Stimulated activated CD4-positive, alpha-beta T cell treated with anti-CD3 and anti-CD28 coated beads, Interleukin-15, amount 100 ng/mL, for 24 hours (primary cell): ENCODE measurements at places on chromosomes 6 and 20.

DNA sequence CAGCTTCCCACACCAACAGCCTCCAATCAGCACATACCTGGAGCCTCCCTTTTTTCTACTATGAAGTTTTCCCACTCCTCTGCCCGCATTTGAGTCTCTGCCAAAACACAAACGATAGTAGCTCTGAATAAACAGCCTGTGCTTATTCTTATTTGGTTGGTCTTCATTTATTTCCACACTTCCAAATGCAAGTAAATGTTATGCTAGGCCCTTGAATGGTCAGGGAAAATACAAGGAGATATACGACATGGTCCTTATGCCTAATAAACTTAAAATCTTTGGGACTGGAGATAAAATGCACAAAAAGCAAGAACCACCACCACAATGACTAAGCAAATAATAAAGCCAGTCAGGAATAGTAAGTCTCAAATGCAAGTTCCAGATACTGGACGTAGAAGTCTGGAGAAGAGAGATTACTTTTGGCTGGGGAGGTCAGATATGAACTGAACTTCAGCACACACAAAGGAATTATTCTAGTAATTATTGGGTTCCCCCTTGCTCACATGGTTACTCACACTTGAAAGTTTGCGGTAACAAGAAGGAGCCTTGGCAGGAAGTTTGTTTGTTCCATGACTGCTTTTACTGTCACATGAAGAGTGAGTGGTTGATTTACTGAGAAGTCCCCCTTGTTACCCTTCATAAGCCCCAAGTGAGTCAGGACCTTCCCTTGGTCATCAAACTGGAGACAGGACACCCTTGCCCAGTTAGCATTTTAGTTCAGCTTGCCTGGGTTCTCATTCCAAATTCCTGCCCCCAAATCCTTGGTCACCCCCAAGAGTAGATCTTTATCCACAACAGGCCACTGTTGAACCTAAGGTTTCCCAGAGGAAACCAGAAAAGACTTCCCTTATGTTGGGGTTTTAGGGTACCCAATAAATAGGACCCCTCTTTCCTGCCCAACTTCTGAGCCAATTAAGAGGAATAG, 511.2 kb upstream of the JARID2 start:
- DNase-seq, result peak; percentile 59

DNA sequence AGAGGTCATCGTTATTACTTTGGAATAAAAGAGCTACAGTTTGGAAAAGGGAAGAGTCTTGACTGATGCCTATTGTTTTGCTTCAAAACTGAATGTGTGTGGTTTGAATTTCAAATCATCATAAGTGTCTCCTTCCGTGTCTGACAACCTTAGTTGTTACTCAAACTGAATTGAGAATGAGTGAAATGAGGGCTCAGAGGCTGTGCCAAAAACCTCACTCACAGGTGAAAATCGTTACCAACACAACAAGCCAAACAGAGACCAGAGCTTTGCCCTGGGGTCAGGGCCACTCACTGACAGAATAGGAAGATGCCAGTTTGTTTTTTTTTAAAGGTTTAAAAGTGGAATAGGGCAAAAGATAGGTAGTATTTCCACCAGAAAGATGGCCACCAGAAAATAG, 15.2 kb upstream of the SIRT5 start:
- DNase-seq, result no peak

GRCh38 chr20:35632539-35633115, 17.0 kb downstream of the SPAG4 start:
- DNase-seq, result no peak

DNA sequence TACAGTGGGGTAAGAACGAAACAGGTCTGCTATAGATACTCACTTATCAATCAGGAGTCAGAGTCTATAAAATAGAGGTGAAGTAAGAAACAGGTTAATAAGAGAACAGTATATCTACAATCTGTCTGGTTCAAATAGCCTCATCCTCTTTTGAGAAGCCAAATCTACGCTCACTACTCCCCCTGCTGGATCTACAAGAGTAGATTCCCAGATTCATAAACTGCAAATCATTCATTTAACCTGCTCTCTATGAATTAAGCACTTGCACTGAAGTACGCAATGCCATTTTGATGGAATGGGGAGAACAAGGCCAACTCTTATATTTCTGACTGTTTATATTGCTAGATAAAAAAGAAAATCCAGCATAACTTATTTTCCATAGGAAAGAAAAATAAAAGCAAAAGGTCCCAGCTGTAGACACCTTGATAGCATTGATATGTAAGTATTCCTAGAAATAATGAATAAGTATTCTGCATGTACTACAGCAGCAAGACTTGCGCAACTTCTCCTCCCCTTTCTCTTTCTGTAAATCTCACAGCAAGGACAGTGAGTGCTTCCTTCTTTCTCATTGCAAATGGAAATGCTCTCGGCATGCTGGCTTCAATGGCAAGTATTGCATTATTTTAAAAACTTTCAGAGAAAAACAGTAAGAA, 92.3 kb downstream of the RFX6 start:
- DNase-seq, result peak; percentile 18

- DNase-seq, result no peak
Measured at GRCh38 chr20:23224806-23225205, 125.8 kb upstream of the NXT1 start.

- peak; percentile 24 for DNase-seq
Measured at GRCh38 chr6:107330168-107330567, 129.2 kb downstream of the PDSS2 start.

DNA sequence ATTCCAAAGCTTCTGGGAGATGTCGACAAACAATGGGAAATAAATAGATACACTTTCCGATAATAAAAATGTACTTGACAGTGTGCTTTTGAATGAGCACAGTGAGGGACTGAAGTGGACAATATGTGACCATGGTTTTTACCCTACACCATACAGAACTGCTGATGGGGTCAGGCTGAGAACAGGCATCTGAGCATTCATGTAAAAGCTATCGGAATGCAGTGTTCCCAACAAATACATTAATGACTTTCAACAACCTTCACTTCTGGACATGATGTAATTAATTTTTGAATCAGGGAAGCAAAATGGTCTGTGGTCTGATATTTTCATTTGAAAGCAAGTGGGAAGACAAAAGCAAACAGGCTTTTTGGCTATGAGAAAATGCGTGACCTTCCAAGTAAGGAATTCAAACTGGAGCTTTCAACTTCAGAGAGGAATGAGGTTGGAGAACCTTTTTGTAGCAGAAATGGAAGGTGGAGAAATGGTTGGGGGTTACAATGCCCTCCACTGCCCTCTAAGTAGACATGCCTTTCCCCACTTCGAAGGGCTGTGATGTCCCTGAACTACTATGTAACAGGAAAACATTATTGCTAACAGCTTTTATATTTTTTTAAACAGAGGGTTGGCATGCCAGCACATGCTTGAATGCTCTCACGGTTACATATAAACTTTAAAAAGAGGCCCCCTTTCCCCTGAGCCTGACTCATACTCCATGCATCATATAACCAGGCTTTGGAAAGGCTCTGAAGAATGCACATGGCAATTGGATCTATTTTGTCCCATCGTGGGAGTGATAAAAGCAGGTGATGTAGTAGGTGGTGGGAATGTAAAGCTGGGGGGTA, 203.5 kb upstream of the CITED2 start:
- DNase-seq, result no peak

GRCh38 chr6:90941885-90942284, 355.0 kb upstream of the MAP3K7 start:
- DNase-seq, result no peak

DNA sequence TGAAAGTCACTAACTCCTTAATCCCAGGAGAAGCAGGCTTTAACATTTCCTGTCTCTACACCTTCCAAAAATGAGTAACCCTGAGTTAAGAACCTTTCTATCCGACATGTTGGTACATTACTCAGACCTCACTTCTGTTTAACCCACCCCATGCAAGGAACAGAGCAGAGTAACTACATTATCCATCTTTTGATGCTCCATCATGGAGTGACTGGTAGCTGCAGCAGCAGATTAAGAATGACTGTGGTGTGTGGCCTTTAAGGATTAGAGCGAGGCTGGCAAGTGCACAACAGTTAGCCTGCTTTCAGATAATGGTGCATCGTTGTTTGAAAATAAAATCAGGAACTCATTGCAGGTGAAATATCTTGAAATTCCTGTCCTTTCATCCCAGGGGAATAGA, 2.0 kb downstream of the TRAF3IP2 start:
- no peak for DNase-seq

GRCh38 chr6:125787791-125788190, 3.0 kb upstream of the NCOA7 start:
- no peak for DNase-seq

GRCh38 chr6:88455317-88455716, 289.2 kb upstream of the CNR1 start:
- no peak for DNase-seq

DNA sequence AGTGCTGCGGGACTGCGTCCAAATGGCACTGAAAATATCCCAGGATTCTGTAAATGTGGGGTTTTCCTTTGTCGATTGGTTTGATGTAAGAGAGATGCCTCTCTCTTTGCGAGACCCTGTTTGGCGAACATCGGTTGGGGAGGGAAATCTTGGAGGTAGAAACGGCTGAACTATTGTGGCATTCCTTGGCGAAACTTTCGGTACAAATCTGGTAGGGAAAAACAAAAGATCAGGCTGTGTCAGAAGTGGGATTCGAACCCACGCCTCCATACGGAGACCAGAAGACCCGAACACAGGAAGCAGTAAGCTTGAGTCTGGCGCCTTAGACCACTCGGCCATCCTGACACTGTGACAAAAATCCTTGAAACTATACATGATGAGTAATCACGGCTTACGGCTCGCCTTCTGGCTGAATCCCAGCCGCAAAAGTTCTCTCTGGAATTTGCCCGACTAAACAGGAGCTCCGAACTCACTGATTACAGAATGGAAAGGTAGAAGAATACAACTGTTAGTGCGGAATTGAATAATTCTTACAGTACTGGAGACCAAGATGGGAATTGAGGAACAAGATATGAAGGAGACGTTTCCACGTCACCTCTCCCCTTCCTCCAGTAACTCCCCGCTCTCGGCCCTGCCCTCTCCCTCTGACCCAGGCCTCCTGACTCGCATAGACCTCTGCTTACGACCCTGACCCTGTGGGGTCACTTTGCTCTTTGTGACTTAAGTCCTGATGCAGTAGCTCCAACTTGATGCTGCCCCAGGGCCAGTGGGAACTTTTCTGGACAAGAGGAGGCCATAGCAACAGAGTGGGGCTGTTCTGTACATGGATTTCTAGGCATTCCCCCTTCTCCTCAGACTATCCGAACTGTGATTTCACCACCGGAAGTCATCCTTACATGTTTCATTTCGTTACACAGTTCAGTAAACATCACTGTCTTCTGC, 132.8 kb upstream of the ZNF184 start:
- DNase-seq, result peak; percentile 43

DNA sequence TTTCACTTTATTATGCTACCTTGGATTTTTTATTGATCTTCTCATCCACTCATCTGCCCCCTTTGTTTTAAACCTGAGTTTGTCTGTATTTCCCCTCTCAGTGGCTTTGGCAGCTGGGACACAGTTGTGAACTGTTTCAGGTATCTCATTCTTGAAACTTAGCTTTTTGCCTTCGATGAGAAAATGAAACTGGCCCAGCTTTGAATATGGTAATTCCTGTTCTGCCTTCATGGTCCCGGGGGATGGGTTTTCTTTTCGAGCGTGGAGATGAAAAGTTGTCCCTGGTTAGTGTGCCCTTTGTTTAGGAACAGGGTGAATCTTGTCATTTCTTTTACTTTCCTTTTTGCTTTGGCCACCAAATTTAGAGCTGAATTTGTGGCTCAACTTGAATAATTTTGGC, 25.6 kb downstream of the DHX35 start:
- DNase-seq, result no peak

DNA sequence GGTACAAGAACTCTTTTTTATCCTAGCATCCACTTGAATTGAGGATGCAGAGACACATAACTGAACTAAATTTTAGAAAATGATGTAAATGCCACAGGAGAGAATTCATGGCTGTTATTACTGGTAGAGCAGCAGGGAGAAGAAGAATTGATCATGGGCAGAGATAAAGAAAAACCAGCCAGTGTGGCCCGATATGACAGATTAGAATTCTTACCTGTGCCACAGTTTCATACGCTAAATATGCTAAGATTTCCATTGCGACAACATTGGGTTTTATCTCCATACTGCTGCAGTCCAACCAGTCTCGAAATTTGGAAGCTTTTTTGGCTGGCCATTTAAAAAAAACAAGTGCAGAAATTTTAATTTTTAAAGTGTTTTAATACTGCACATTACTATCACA, 373.8 kb upstream of the RUNX2 start:
- DNase-seq, result no peak

DNA sequence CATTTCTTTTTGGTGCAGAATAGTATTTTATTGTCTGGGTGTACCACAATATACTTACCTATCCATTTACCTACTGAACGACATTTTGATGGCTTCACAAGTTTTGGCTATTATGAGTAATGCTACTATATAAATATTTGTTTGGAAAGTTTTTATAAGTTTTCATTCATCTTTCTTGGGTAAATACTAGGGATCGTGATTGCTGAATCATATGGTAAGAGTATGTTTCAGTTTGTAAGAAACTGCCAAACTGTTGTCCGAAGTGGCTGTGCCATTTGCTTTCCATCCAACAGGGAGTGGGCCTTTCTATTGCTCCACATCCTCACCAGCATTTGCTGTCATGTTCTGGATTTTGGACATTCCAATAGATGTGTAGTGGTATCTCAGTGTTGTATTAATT, 104.2 kb downstream of the CDYL start:
- DNase-seq, result no peak

DNA sequence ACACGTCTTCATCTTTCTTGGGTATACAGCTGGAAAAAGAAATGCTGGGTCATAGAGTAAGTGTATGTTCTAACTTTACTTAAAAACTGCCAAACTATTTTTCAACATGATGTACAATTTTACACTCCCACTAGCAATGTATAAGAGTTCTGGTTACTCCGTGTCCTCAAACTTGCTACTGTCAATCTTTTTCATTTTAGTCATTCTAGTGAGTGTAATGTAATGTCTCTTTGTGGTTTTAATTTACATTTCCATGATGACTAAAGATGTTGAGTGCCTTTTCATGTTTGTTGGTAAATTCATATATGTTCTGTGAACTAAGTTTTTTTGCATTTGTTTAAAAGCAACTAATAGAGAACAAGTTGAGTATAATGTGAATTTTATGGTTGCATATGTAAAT, 43.9 kb downstream of the ATG5 start:
- no peak for DNase-seq
